ENCODE measurements at places on chromosomes 5 and 9. TPM values are rescaled to one million over a fixed set of nuclear protein-coding genes. Genes with fewer than 3 reads are reported as not detected.

ZFP37 gene
- total RNA-seq = 3.1 TPM

PPP1R26 gene
- 17.1 TPM for total RNA-seq

NME5 gene
- 0.25 TPM for total RNA-seq

FBP1 gene
- not detected for total RNA-seq

MARCOL gene
- total RNA-seq = not detected

DNA sequence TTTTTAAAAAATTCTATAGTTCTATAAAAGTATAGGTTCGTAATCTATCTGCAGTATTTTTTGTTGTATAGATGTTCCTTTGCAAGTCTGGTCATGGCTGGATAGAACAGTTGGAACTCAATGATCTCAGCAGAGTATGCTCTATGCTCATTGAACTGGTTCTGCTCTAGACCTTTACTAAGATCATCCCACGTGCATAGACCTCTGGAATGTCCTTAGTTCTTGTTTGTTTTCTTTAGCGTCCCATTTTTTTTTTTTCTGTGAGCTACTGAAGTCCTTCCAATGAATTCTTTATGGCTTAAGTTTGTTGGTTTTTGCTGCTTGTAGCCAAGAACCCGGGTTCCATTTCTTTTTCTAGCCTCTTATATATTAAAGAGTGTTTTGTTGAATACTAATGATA, 3.5 kb downstream of the TMEM38B start:
- peak; percentile 7 for DNase-seq

- DNase-seq = no peak
Measured at GRCh38 chr5:68372161-68372560, 156.6 kb downstream of the PIK3R1 start.

- DNase-seq = no peak
Measured at GRCh38 chr9:115085773-115086377, 32.1 kb downstream of the TNC start.

DNA sequence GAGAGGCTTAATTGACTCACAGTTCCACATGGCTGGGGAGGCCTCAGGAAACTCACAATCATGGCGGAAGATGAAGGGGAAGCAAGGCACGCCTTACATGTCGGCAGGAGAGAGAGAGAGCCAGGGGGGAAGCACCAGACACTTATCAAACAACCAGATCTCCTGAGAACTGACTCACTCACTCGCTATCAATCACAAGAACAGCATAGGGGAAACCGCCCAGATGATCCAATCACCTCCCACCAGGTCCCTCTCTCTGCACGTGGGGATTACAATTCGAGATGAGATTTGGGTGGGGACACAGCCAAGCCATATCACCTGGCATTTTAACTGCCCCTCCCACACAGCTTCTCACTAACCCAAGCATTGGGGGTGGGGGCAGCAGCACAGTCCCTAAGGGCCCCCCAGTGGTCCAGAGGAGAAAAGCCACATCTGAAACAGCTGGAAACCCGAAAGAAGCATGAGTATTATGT, 76.1 kb upstream of the ASS1 start:
- peak; percentile 48 for DNase-seq

DNA sequence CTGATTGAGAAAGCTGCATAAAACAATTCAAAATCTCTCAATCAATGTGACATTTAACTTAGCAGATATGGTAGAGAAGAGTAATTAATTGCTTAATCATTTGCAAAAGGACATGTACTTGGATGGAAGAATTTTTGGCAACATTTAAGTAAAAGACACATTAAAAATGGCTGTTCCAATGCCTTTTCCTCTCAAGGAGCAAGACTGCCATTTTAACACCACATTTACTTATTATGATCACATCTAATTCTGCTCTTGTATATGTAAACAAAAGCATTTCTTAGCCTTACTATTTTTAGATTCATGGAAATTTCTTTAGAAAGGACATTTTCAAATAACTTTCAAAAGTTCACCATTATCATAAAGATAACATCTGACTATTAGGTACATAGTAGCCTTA, 360.0 kb downstream of the HINT1 start:
- DNase-seq = no peak

DNA sequence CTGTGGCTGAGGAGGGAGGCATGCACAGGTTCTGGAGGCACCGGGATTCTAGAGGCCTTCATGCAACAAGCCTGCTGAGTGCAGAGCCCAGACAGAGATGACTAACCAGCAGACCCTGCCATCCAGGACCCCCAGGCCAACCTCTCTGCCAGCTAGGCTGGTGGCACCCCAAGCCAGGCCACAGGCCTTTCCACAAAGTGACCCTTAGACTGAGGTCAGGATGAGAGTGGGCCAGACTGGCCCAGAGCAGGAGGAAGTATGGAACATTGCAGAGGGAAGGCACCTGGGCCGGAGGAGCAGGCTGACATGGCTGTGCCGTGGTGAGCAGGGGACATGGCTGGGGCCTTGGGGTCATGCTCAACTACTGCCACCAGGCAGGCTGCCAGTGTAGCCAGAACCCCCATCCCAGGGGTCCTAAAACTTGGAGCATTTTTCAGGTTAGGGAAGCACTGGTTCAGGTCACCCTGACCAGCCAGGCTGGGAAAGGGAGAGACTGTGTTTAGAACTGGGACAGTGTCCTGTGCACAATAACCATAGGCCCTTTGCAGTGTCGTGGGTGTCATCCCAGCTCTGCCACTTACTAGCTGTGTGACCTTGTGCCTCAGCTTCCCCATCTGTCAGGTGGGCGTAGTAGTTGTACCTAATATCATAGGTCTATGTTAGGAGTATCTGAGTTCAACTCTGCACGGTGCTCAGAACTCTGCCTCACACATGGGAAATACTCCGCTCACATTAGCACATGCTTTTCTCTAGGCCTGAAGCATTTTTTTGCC, 17.3 kb downstream of the TCF7 start:
- no peak for DNase-seq

DNA sequence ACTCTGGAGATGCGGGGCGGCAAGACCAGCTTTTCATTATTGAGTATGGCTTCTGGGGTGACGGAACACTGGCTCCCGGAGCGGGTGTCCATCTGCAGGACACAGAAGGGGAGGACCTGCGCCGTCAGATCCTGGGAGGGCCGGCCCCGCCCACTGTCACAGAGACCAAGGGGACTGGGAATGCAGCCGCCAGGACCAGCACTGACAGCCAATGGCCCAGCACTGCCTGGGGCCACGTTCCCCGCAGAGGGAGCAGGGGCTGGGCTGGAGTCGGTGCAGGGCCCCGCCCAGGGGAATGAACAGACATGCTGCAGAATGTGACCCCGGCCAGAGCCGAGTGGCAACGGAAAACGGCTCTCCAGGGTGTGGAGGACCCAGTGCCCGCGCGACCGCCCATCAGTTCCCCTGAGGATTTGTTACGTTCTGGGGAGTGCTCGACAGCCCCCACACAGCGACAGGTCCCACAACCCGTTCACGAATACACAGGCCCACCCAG, at the start of gene ZDHHC11:
Gene ZDHHC11 (minus strand): TSS at position 476 of the 496 bp plus-strand sequence. CDS start 384 bp downstream, at position 92.
- peak; percentile 39 for DNase-seq

GRCh38 chr5:126003309-126003708, 419.9 kb upstream of the GRAMD2B start:
- peak; percentile 79 for DNase-seq
